ENCODE measurements at places on chromosomes 3 and 15. TPM values are rescaled to one million over a fixed set of nuclear protein-coding genes. Genes with fewer than 3 reads are reported as not detected.
A peak's percentile ranks its signal among the peaks of the same experiment; 100 is the strongest.

DNA sequence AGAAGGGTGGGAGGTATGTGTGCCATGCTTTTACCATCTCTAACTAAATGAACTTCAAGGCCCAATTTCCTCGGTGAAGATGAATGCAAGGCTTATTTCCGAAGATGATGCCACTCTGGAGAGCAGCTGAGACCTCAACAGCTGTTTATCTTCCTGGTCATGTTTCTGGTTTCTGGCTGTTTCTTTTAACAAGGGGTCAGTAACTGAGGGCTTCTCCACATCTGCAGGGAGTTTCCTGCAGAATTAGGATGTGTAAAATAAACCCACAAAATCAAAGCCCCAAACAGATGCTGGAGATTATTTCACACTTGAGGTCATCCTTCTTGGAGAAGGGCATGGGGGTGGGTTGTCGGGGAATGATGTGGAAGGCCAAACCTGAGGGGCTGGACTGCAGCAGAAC is 220.3 kb downstream of the THSD4 start:
- no peak overlapping the region for H3K27ac ChIP-seq
- H3K4me1 ChIP-seq: peaks cover 6% of the 10 kb centered on the region
- no peak for DNase-seq
- H3K4me3 ChIP-seq: no peak overlapping the region

DNA sequence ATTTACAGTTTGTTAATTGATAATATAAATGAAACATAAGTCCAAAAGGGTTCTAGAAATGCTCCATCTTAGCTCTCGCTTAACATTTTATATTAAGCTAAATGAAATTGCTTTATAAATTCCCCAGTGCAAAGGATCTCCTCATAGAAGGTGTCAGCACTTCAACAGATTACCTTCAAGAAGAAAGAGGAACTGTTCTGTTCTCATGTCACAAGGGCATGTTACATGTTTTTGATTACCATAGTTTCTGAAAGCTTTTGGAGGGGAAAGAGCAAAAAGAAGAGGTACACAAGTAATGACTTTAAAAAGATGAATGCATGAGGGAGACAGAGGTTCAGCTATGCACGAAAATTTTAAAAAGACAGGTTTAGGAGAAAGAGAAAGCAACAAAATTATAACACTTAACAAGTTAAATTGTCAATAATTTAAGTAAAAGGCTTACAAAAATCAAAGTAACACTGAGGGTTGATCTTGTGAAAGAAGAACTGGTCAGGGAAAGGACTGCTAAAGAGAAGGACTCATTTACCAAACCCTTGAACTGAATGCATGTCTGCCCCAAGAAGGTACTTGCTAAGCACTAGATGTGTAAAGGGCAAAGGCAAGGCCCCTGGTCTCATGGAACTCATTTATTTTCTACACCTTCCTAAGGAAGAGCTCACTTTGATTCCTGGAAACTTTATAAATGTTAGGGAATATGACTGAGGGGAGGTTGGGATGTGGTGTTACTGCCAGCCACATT is 45.1 kb downstream of the CCDC191 start:
- no peaks in the 10 kb centered on the region for H3K36me3 ChIP-seq
- H3K27ac ChIP-seq: no peak overlapping the region
- H3K4me1 ChIP-seq: no peaks in the 10 kb centered on the region

- no peaks in the 10 kb centered on the region for H3K27me3 ChIP-seq
- H3K27ac ChIP-seq: no peak overlapping the region
- peaks cover 17% of the 10 kb centered on the region for H3K4me1 ChIP-seq
- no peaks in the 10 kb centered on the region for H3K36me3 ChIP-seq
- peak; percentile 64 for DNase-seq
Observed at GRCh38 chr3:125374501-125374995, 577 bp downstream of the ZNF148 start.

GRCh38 chr15:42576776-42577175 is 1.4 kb downstream of the STARD9 start:
- H3K36me3 ChIP-seq: no peaks in the 10 kb centered on the region
- H3K27me3 ChIP-seq: no peaks in the 10 kb centered on the region
- no peak overlapping the region for H3K27ac ChIP-seq
- DNase-seq: no peak

The C3orf49 gene
- not detected for total RNA-seq

DNA sequence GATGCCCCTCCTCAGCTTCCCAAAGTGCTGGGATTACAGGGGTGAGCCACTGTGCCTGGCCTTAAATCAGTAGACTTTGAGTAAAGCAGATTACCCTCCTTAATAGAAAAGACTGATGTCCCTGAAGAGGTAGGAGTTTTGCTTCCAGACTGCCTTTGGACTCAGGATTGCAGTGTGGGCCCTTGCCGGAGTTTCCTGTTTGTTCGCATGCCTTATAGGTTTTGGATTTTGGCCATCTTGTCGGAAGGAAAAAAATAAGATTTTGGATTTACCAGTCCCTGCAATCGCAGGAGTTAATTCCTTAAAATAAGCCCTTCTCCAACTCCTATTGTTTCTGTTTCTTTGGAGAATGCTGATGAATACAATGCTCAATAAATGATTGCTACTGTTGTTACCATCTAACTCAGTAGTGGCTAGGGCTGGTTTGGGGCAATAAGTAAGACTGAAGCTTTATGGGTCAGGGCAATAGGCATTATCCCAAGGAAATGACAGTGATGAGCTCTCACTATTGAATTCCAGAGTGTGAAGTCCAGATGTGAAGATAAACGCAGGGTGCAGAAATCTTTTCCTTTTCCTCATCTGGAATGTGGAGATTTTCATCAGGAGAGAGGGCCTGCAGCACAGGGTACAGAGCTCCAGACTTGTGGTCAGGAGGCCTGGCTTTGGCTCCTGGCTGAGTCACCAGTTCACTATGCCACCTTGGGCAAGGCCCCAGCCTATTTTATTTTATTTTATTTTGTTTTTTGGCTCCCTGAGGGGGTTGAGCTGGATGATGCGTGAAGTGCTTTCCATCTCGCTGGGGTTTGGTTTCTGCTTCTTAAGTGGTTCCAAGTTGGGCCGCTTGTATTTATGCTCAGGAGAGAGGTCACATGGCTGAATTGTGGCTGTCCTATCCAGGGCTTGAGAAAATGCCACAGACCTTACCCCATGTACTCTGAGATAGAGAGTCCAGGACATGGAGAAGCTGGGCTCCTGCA is 25.3 kb downstream of the FOXL2 start:
- no peaks in the 10 kb centered on the region for H3K36me3 ChIP-seq
- no peaks in the 10 kb centered on the region for H3K4me1 ChIP-seq
- H3K27me3 ChIP-seq: no peaks in the 10 kb centered on the region
- no peak overlapping the region for H3K4me3 ChIP-seq
- H3K27ac ChIP-seq: no peak overlapping the region

DNA sequence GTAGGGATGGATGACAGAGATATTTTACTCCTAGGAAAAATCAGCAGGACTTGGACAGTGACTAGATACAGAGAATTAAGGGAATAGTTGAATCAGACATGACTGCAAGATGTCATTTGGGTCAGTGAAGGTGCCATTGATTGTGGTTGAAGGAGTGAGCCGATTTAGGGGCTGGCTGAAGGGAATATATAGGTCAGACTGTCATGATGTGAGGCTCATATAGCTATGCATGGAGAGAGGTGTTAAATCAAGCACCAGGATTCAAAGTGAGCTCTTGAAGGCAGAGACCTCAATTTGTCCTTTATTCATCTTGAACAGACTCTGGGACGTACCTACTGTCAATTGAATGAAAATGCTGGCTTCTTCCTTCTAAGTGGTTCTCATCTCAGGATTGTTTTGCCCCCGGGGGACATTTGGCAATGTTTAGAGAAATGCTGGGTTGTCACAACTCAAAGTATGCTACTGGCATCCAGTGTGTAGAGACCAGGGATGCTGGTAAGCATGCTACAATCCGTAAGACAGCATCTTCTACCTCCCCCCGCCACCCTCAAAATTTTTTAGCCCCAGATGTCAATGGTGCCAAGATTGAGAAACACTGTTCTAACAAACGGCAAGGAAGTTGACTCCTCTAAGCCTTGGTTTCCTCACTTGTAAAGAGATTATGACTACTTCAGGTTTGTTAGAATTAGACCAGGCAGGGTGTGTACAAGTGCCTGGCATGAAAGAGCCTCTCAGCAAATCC is 7.8 kb downstream of the ATP2C1 start:
- no peak overlapping the region for H3K27ac ChIP-seq
- DNase-seq: no peak
- H3K4me3 ChIP-seq: no peak overlapping the region
- H3K36me3 ChIP-seq: no peaks in the 10 kb centered on the region

GRCh38 chr15:77554306-77555080 is 78.2 kb downstream of the LINGO1 start:
- H3K4me3 ChIP-seq: no peak overlapping the region
- no peaks in the 10 kb centered on the region for H3K27me3 ChIP-seq
- no peak for DNase-seq
- no peaks in the 10 kb centered on the region for H3K4me1 ChIP-seq

The ARL14 gene
- total RNA-seq: not detected

- H3K4me3 ChIP-seq: no peak overlapping the region
- H3K36me3 ChIP-seq: no peaks in the 10 kb centered on the region
- peaks cover 5% of the 10 kb centered on the region for H3K27me3 ChIP-seq
- no peak overlapping the region for H3K27ac ChIP-seq
Observed at GRCh38 chr3:42398080-42398479, 12.3 kb downstream of the LYZL4 start.

GRCh38 chr3:24923570-24923969 is 428.9 kb upstream of the THRB start:
- H3K4me3 ChIP-seq: no peak overlapping the region
- no peaks in the 10 kb centered on the region for H3K36me3 ChIP-seq
- DNase-seq: no peak
- no peaks in the 10 kb centered on the region for H3K27me3 ChIP-seq
- no peaks in the 10 kb centered on the region for H3K4me1 ChIP-seq

- H3K36me3 ChIP-seq: no peaks in the 10 kb centered on the region
- no peaks in the 10 kb centered on the region for H3K4me1 ChIP-seq
- no peaks in the 10 kb centered on the region for H3K27me3 ChIP-seq
Observed at GRCh38 chr15:80873366-80873952, 94.3 kb downstream of the CEMIP start.

- peak within 1 kb of the TSS; percentile 81 for H3K4me3 ChIP-seq
- no peaks in the 10 kb centered on the region for H3K36me3 ChIP-seq
- H3K27me3 ChIP-seq: no peaks in the 10 kb centered on the region
- DNase-seq: peak; percentile 65
Observed at GRCh38 chr15:76059320-76060117, at the start of gene TMEM266. TMEM266 (plus strand) TSS chr15:76059985; CDS start chr15:76134264, 74,279 bp downstream.

DNA sequence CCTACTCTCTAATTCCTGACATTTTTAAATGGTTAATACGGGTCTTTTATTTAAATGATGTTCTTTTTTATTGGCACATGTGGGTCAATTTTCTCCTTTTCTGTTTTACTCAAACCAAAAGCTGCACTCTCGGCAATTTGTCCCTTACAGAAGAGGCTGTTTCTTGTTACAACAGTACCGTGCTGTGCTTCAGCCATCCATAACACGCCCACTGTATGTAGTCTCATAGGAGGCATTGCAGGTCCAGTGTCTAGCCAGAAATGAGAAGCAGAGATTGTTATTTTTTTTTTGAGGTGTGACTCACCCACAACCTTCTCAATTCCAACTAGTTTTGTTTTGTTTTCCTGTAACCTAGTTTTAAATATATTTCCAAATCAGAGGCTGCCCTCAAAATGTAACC is 164.6 kb downstream of the GMNC start:
- no peak overlapping the region for H3K4me3 ChIP-seq
- no peaks in the 10 kb centered on the region for H3K27me3 ChIP-seq
- DNase-seq: no peak
- no peaks in the 10 kb centered on the region for H3K4me1 ChIP-seq
- no peak overlapping the region for H3K27ac ChIP-seq

The C3orf20 gene
- not detected for total RNA-seq

DNA sequence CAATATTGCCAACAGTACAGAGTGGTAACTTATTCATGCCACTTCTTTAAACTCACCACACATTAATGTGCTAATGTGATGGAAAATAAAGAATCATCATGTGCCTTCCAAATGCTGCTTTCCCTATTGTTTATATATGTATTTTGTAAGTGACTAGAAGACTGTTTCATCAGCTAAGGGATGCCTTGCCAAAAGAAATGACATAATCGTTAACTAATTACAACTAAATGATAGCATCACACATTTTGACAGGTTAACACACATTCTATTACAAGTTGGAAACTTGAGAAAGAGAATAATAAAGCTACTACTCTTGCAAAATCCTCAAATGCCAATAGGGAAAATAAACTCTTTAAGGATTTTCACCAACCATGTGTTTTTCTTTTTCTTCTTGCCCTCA is 329.9 kb upstream of the AGTR1 start:
- no peak overlapping the region for H3K4me3 ChIP-seq
- no peak for DNase-seq
- no peaks in the 10 kb centered on the region for H3K4me1 ChIP-seq
- H3K36me3 ChIP-seq: no peaks in the 10 kb centered on the region
- H3K27ac ChIP-seq: no peak overlapping the region

DNA sequence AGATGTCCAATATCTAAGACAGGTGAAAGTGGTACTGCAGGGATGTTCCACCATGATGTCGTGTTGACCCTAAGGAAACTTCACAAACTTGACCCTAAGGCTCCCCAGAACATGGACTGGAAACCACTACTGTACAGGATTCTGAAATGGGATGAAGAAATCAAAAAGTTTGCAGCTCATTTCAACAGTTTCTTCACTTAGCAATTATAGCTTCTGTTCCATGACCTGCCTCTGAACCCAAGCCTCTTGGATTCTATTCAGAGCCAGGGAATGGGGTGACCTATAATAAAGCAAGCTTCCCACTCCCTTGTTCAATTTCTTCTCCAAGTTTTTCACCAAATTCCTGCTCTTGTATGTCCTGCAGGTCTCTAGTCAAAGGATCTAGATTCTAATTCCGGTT is 40.7 kb downstream of the DUT start:
- H3K27me3 ChIP-seq: no peaks in the 10 kb centered on the region
- H3K4me1 ChIP-seq: no peaks in the 10 kb centered on the region
- DNase-seq: no peak
